ENCODE measurements at places on chromosomes 4 and X.
A peak's percentile ranks its signal among the peaks of the same experiment; 100 is the strongest.

DNA sequence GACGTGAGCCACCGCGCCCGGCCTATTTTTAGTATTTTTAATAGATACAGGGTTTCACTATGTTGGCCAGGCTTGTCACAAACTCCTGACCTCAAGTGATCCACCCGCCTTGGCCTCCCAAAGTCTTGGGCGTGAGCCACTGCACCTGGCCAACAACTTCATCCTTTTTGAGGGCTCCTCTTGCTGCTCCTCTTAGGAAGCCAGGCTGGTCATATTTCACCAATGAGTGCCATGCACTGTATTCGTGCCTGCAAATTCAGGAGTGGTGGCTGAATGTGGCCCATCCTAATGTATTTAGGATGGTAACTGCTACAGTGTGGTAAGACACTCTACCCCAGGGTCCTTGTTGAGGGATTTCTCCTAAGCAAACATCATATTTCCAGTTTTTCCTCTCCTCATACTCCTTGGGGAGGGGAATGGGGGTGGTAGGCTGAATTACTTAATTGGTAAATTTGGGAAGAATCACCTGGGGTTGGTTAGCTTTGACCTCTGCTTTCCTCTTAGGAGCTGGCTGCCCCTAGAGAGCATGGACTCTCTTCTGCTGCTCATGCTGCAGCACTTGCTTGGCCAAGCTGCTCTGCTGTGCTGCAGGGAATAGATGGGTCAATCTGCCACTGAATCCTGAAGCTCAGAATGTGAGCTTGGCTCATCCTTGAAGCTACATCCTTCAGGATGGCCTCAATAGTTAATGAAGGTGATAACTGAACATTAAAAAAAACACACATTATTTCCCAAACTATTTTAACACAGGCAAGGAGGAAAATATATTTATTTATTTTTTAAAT, 167.4 kb downstream of the HS3ST1 start:
- no peak for DNase-seq

GRCh38 chrX:148600581-148600980, 100.2 kb downstream of the AFF2 start:
- no peak for DNase-seq

- DNase-seq, result no peak
Observed at GRCh38 chr4:99436462-99436861, 1.3 kb upstream of the ADH7 start.

- no peak for DNase-seq
Observed at GRCh38 chr4:80153874-80154544, 43.3 kb upstream of the PRDM8 start.

- no peak for DNase-seq
Observed at GRCh38 chr4:180717451-180718033, 1525.7 kb upstream of the TENM3 start.

DNA sequence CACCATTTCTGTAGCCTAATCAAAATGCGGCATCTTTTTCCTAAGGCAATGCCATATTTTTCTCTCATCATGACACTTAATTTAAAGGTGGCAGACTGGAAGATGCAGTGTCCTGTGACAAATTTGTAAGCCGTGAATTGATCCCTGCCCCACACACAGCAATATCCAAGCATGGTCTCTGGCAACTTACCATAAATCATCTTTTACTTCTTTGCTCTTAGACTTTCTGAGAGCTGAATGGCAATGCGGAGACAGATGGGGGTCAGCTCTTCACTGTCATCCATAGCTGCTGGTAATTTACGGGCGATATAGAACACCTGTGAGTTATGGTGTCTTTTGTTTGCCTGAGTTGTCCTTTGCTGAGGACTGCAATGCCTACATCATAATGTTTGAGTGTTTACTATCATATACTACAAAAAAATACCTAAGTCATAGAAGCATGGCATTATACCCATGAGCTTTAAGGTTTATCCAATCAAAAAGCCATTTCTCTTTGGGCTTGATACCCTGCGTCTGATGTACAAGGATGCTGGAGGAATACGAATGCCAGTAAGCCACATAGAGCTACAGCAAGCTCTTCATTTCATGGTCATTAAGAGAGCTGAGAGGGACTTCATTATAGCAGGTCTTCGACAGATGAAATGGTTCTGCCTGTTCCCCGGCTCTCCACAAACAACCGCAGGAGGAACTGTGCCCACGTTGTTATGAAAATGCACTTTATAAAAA, 148.1 kb downstream of the TRIML1 start:
- DNase-seq, result no peak

GRCh38 chr4:166169111-166169510, 296.1 kb downstream of the TLL1 start:
- no peak for DNase-seq

GRCh38 chr4:170231377-170231776, 141.6 kb upstream of the AADAT start:
- no peak for DNase-seq

DNA sequence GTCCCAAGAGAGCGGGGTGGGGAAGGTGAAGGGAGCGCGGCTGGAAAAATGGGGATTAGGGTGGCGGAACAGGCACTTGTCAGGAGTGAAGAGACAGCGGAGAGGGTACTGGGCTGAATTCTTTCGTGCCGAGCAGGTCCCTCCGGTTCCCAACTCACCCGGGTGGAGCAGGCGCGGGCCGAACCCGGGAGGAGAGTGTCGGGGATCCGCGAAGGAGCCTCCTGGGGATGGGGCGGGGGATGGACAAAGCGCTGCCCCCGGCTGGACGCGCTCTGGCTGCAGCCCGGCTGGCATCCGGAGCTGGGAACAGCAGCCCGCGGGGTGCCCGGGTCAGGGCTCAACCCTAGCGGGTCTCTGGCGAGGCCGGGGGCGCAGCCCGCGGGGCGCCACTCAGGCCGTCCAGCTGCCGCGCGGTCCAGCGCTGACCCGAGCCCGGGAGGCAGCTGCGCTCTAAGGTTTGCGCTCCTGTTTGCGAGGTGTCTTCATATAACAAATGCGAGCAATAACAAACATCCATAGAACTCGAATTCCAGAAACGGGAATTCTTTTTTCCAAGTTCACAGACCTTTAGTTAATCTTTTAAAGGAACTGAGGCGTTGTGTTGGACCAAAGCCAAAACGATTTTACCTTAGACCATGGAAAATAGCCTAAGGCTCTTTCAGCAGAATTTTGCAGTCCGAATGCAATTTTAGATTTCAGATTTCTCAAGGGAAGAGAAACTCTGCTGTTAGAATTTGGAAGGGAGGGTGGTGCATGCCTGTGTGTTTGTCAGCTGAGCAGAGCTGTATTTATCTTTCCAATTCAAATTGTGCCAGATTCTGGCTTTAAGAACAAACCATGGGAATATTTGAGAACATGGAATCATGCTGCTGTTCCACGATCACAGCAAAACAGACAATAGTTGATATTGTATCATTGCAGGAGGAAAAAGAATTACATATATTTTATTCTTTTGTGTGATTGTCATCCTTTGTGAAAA, 744 bp downstream of the NPY5R start:
- no peak for DNase-seq

- no peak for DNase-seq
Observed at GRCh38 chr4:102696758-102697157, 64.0 kb downstream of the MANBA start.

DNA sequence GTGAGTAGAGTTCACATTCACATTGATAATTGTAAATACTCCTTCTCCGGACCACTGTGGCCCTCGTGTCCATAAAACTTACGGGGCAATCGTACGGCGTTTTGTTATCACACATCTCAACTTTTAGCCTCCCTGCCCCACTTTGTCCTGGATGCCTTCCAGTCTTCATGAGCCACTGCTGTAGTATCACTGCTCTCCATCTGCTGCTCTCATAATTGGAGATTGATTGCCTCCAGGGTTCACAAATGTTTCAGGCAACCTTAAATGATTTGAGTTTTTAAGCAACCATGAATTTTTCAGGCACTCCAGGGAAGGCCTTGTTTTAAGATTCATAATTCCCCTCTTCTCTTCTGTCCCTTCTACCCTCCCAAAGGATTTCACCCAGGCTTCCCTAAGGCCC, 28.4 kb downstream of the ALPK1 start:
- DNase-seq, result no peak

DNA sequence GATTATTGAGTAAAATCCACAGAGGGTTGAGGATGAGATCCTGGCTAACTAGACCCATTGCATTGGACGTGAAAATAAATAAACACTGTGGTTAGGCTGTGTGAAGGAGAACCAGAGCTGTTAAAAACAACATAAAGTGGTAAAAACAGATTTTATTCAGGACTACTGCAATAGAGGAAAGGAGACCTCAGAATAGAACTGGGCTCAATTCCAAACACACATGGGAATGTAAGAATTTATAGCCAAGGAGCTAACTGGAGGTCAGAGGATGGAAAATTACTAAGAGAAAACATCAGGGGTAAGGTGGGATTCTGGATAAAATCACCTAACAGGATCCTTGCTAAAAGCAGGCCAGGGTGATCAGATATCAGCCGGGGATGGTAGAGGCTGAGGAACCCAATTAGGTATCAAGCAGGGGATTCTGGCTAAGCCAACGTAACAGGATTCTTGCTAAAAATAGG, 112.4 kb downstream of the RNF150 start:
- DNase-seq, result no peak

DNA sequence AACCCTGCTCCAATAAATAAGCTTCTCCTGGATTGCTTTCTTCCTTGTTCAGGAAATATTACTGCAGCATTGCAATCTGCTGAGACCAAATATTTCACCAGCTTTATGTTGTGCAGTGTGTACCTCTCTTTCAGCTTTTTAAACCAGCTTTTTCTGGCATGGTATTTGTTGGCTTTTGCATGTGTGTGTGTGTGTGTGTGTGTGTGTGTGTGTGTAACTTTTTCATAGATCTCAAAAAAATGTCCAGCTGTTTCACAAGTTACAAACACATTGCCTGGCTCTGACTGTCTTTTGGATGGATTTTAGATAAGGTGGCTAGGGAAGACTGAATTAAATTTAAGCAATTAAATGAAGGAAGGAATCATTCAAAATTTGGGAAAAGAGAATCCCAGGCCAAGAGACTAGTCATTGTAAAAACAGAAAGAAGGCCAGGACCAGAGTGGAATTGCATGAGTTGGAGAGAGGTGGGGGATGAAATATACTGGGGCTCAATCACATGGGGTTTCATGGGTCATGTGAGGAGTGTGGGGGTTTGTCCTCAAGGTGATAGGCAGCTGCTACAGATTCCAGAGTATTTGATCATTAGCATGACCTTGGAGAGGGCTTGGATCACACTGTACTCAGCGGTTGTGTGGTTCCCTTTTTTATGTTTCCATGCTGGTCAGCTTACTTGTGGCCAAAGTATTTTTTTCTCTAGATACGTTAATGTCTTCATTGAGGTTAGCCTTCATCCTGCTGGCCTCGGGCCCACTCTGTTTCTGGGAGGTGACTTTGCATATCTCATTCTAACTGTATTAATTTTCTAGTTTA, 357.7 kb upstream of the BOD1L1 start:
- no peak for DNase-seq

- no peak for DNase-seq
Observed at GRCh38 chr4:184331268-184331995, 113.8 kb upstream of the ENPP6 start.

DNA sequence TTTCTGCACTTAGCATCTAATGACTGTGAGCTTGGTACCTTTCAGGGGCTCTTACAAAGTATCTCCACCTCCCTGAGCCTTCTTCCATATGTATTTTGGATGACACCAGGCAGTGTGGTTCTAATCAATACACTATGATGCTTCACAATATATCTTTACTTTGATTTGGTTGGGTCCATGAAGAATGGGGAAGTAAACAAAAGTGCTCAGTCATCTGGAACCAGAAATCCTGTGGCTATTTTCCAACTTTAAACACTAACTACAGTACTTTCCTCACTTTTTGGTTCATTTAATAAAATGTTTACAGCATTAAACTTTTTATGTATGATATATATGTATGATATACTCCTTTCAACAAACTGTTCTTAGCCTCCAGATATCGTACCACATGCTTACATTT, 216.4 kb upstream of the AFF2 start:
- no peak for DNase-seq

DNA sequence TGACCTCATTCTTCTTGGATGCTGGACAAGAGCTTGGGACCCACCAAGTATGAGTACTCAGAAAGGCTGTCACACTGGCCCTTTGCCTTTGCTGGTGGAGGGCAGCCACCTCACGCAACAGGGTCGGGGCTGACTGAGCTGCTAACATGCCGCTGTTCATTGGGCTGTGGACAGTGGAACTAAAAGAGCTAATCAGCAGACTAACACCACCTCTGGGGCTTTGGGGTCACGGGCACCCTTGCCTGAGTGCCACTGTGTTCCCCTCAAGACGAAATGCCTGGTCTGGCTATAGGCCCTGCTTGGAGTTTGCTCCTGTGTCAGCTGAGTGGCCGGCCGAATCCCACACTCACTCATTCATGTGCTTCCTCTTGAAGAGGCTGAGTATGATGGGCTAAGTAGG, 559.6 kb downstream of the SPRY1 start:
- DNase-seq, result no peak

DNA sequence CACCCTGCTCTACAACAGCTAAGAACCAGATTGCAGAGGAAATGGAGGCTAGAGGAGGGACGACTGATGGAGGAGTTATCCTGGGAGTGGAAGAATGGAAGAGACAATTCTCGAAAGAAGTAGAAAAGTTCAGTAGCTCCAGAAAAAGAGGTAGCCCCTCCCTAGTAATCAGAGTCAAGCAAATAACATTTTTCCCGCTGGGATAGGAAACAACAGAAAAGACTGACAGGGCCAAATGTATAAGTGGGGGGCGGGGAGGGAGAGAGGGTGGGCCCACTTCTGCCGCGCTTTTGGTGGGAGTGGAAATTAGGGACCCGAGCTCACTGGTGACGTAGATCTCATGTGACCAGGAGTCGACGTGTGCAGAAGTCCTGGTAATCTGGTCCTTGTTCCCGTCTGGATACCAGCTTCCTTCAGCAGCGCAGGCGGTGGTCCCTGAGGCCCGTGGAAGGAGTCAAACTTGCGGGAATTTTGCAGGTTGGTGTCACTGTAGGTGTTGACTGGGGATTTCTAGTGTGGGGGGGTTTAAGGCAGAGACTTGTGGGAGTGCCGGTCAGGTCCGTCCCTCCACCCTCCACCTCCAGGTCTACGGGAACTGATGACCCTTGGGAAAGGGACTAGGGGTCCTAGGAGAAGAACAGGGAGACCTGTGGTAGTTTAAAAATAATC, at the start of gene TCEAL9:
Gene TCEAL9, plus strand, starts transcription at position 377 of the 669 bp plus-strand sequence. CDS start 1,179 bp downstream, outside the sequence.
- DNase-seq, result peak; percentile 38

DNA sequence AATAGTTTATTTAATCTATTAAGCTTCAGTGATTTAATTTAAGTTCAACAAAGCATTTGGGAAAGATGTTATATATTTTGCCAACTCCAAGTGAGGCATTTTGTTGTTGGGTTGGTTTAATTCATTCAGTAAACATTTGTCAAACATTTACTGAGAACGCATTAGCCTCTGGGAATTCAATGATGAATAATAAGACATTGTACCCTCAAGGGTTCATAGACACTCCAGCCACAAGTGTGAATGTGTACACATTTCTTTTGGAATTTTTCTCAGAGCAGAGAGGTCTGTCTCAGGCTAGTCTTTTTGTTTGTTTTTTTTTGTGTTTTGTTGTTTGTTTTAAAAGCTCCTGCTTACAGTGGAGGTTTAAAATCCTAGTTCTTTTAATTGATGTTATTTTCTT, 203.9 kb downstream of the SOWAHB start:
- no peak for DNase-seq

- no peak for DNase-seq
Observed at GRCh38 chrX:130039847-130040246, 57.4 kb downstream of the BCORL1 start.

Measured in C1 segment of cervical spinal cord (tissue), 14 donors.